ENCODE measurements at places on chromosomes 13 and 19.
A peak's percentile ranks its signal among the peaks of the same experiment; 100 is the strongest.

- DNase-seq, result peak; percentile 38
Observed at GRCh38 chr19:40592170-40592569, 9.0 kb upstream of the LTBP4 start.

DNA sequence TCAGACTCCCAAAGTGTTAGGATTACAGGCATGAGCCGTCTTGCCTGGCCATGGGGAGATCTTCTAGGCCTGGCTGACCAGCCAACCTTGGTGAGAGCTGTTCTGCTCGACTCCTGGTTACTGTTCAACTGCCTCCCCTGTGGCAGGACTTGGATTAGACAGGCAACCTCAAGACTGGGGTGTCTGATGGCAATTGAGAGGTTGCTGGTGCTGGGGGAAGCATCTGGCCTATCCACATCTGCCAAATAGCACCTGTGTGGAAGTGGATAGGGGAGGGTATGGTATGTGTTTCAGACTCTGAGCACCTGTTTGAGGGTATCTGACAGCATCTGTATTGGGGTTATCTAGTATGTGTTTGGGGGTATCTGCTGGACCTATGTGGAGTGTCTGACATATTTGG is 44.7 kb downstream of the ARHGEF18 start:
- DNase-seq, result no peak

DNA sequence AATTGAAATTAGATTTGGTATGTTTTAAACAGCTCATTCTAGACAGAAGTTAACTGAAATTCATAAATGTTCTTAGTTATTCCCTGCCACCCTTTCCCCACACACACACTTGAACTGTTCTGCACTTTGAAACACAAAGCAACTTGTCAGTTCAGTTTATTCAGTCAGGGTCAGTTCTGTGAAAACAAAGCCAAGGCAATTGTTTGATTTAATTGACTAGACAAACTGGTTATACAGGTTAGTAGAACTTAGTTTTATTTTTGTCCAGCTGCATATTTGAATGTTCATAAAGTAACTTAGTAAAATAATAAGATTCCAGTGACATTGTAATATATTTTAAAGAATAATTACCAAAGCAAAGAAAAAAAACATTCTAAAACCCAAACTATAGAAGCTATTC is 98.3 kb upstream of the KLF5 start:
- no peak for DNase-seq

DNA sequence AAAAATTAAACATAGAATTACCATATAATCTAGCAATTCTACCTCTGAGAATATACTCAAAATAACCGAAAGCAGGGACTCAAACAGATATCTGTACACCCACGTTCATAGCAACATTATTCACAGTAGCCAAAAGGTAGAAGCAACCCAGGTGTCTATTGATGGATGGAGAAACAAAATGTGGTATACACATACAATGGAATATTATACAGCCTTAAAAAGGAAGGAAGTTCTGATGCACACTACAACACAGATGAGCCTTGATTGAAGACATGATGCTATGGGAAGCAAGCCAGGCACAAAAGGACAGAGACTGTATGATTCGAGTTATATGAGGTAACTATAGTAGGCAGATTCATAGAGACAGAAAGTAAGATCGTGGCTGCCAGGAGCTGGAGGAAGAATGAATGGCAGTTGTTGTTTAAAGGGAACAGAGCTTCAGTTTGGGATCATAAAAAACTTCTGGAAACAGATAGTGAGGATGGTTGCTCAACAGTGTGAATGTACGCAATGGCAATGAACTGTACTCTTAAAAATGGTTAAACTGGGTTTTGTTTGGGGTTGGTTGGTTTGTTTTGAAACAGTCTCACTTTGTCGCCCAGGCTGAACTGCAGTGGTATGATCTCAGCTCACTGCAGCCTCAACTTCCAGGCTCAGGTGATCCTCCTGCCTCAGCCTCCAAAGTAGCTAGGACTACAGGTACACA is 47.5 kb downstream of the ZIC5 start:
- DNase-seq, result no peak

GRCh38 chr13:33188093-33188882 is 97.3 kb downstream of the STARD13 start:
- no peak for DNase-seq

DNA sequence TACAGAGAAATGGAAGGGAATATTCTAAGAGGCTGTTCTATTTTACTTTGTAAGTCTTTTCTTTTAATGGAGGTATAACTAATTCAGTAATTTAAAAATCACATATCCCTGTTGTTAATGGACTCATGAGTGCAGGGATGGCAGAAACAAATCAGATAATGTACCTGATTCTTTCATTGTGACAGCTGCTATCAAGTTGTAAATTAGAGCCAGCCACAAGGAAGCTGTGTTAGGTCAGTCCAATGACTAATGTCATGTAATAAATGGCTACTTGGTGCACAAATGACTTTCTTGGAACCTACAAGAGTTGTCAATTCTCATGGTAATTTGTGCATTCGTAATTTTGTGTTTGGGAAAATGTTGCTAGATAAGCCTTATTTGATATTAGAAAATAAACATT is 446.4 kb downstream of the DCT start:
- DNase-seq, result no peak

- DNase-seq, result no peak
Observed at GRCh38 chr13:33153421-33154404, 131.8 kb downstream of the STARD13 start.

DNA sequence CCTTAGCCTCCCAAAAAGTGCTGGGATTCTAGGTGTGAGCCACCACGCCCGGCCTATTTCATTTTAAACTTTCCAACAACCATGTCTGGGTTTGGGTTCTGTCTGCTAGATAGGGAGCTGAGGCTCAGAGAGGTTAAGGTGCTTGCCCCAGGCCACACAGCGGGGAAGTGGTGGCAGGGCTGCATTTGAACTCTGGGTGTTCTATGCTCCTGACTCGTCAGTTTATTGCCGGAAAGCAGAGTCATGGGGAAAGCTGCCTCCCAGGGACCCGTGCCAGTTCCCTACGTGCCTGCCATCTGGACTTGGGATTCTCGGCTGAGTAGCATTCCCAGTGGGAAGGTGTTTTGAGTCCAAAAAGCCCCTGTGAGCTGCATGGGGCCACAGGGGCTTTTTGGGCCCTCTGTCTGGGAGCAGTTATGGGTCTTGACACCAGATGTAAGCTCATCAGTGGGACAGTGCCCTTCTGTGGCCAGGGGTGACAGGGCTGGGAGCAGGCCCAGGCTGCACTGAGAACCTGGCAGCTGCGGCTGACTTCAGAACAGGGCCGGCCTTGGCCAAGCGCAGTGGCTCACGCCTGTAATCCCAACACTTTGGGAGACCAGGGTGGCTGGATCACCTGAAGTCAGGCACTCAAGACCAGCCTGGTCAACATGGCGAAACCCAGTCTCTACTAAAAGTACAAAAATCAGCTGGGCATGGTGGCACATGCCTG is 10.9 kb downstream of the RFX1 start:
- DNase-seq, result no peak

GRCh38 chr13:49314344-49314882 is 66.7 kb downstream of the CDADC1 start:
- DNase-seq, result no peak

DNA sequence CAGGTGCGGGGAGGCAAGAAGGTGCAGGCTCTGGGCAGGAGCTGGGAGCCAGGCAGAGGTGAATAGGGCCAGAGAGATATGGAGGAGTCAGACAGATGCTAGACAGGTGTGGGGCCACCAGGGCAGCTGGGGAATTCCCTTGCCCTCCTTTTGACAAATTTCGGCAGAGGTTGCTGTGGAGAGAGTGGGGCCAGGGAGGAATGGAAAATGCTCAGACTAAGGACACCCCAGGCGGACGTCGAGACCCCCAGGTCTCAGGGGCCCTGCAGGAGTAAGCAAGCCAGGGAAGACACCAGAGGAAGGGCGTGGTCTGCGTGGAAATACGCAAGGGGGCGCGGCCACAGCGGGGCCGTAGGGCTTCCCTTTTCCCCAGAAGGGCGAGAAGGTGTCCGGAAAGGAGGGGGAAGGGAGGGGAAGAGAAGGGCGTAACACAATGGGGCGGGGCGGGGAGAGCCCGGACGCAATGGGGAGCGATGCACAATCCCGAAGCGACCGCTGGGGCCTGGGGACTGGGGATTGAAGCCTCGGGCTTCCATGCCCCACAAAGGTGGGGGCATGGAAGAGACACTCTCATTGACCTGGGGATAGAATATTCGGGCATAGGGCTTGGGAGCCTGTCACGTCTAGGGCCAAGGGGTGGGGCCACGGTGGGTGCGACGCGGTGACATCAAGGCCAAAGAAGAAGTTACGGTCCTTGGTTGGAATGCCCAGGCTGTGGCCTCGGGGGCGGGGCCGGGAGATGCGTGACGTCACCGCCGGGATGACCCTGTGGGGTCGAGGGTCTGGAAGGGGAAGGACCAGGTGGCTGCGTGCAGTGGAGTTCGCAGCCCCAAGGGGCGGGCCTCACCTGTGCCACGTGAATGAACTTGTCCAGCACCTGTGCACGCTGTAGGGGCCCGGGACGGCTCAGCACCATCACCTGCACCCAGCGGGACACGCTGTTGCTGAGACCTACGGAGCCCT is 8.2 kb downstream of the RASGRP4 start:
- DNase-seq, result no peak

GRCh38 chr13:110269509-110270185 is 37.3 kb downstream of the COL4A1 start:
- no peak for DNase-seq

GRCh38 chr13:27821566-27821965 is 29.3 kb downstream of the GSX1 start:
- no peak for DNase-seq

DNA sequence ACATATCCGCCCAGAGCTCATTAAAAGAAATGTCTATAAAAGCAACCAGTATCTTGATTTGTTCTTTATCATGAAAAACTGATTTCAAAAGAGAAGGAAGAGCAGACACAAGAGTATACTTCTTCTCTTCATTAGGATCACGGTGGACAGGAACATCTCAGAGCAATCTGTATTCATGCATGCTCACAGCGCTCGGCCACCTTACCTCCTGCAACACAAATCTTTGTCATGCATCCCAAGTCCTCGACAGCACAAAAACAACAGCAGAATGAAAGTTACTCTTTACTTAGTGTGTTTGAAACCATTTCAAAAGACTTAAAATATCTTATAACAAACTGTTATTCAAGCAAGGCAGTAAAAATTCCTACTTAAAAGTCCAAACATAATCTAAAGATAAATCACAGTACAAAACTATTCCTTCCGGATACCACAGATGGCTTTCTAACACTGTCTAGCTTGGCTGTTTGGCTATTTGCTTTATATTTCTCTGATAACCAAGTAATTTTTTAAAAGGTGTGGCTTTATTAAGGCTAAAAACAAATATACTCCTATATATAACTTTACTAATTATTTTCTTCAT is 174.5 kb downstream of the TBC1D4 start:
- DNase-seq, result no peak

DNA sequence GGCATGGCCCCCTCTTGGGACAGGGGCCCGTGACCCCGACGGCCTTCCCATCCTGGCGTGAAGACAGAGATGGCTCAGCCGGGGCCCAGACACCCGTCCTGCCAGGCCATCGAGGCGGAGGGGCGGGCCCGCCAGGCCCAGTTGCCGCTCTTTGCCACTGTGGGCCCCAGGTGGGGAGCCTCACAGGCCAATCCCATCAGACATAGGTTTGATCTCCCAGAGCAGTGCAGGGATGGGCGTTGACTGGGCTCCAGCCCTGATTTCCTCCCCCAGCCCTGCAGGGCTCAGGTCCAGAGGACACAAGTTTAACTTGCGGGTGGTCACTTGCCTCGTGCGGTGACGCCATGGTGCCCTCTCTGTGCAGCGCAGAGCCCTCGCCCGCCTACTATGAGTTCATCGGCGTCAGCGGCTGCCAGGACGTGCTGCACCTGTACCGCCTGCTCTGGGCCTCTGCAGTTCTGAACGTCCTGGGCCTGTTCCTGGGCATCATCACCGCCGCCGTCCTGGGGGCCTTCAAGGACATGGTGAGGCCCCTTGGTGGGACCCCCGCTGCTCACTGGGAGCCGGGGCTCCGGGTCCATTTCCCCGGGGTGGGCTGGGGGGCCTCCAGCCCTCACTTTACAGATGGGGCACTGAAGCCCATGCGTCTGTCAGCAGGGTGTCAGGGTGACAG is 42.4 kb downstream of the TMEM255B start:
- no peak for DNase-seq

- DNase-seq, result no peak
Observed at GRCh38 chr13:51823863-51824262, 19.9 kb upstream of the DHRS12 start.

- peak; percentile 6 for DNase-seq
Observed at GRCh38 chr13:100542826-100543156, 45.8 kb downstream of the GGACT start.

GRCh38 chr19:32928806-32929205 is 43.0 kb downstream of the CEP89 start:
- no peak for DNase-seq

DNA sequence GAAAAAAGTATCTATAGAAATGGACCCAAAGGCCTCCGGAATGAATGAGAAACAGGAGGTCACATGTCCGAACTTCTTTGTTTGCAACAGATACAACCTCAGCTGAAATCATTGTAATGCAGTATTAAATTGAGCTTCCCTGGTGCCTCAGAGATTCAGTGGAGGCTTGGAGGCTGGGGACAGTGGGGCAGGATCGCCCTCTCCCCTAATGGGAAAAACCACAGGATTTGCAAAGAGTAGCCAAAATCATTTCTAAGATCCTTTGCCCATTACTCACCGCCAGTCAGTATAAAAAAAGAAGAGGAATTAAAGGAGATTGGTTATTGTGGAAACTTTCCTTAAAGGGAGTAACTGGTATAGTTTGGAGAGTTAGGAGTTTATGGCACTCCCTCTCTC is 30.4 kb upstream of the IRS2 start:
- no peak for DNase-seq

DNA sequence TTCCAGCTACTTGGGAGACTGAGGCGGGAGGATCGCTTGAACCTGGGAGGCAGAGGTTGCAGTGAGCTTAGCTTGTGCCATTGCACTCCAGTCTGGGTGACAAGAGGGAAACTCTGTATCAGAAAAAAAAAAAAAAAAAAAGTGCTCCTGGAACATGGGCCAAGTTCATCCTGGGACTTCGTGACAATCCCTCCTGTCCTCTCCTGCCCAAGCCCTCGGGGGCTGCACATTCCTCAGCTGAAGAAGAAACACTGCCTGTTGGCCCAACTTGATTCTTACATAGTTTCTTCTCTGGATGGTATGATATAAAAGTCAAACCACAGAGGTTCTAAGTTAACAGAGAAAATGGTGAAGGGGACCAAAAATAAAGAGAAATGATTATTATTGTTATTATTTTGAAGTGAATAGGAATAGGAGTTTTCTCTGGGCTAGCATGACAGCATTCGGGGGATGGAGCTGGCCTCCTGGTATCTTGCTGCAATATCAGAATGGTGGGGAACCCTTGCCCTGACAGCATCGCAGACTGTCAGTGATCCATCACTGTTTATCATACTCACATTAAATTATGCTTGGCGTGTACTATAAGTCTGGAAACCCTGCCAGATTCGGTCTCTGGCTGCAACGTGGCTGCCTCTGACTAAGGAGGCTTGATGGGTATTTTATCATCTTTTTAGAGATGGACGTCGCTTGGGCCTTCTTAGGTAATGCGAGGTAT is 113.7 kb upstream of the OXGR1 start:
- DNase-seq, result no peak

GRCh38 chr13:112067871-112068539 is 1.1 kb downstream of the SOX1 start:
- no peak for DNase-seq
